ENCODE measurements at places on chromosomes 12 and 14. TPM values are rescaled to one million over a fixed set of nuclear protein-coding genes. Genes with fewer than 3 reads are reported as not detected.
A peak's percentile ranks its signal among the peaks of the same experiment; 100 is the strongest.

The GPX2 gene
- polyA plus RNA-seq, result 191 TPM

The HELB gene
- 0.70 TPM for polyA plus RNA-seq

- peak; percentile 23 for DNase-seq
Observed at GRCh38 chr14:93788543-93789227, 400 bp upstream of the PRIMA1 start.

GRCh38 chr14:58491593-58491992, 64.1 kb downstream of the KIAA0586 start:
- no peak for DNase-seq

- DNase-seq, result peak; percentile 64
Observed at GRCh38 chr12:53452159-53453077, 516 bp downstream of the PCBP2 start.

- DNase-seq, result no peak
Observed at GRCh38 chr14:35998303-35998702, 172.2 kb downstream of the BRMS1L start.

GRCh38 chr12:119157528-119157927, 21.2 kb upstream of the HSPB8 start:
- DNase-seq, result no peak

All from urinary bladder (tissue), 4 donors.